Dorsolateral prefrontal cortex (tissue), 122 donors: ENCODE measurements at places on chromosomes 5 and 9. TPM values are rescaled to one million over a fixed set of nuclear protein-coding genes. Genes with fewer than 3 reads are reported as not detected.

The HTR1A gene
- 16.6 TPM for total RNA-seq

The KIF12 gene
- 4.1 TPM for total RNA-seq

The ZER1 gene
- total RNA-seq, result 128 TPM

The SLF1 gene
- total RNA-seq, result 25.8 TPM

The EDIL3 gene
- 135 TPM for total RNA-seq

The ADAMTS13 gene
- total RNA-seq, result 10.0 TPM

The SCGB3A2 gene
- not detected for total RNA-seq

The AHRR gene
- total RNA-seq, result 5.6 TPM

The NXNL2 gene
- total RNA-seq, result 2.7 TPM

The LTC4S gene
- 11.2 TPM for total RNA-seq

The SPATA31A3 gene
- total RNA-seq, result not detected

The ACSL6 gene
- total RNA-seq, result 206 TPM

The ADAMTSL2 gene
- total RNA-seq, result 16.4 TPM

The CNTNAP3B gene
- 26.4 TPM for total RNA-seq

The LPAR1 gene
- 45.3 TPM for total RNA-seq

The LIFR gene
- total RNA-seq, result 205 TPM

The TMEM171 gene
- 0.41 TPM for total RNA-seq

The PCA3 gene
- total RNA-seq, result 0.87 TPM

The GKAP1 gene
- total RNA-seq, result 20.0 TPM

The PLGRKT gene
- 14.9 TPM for total RNA-seq

The ZDHHC11B gene
- total RNA-seq, result 50.2 TPM

GRCh38 chr9:133050142-133050541 is 11.6 kb upstream of the CEL start:
- peak; percentile 85 for DNase-seq

DNA sequence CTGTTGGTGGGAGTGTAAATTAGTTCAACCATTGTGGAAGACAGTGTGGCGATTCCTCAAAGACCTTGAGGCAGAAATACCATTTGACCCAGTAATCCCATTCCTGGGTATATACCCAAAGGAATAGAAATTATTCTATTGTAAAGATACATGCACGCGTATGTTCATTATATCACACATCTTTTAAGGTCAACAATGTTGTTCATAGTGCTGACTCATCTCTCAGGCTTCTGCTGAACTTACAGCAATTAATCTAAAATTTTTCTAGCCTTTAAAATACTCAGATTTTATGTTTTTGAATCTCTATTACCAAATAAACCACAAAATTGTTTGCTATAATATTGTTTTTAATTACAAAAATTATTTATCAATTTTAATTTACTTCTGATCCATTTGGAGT is 38.8 kb upstream of the ZNF618 start:
- DNase-seq, result no peak

- no peak for DNase-seq
These were observed 159.8 kb upstream of the GAS1 start for GRCh38 chr9:87107072-87107471.

DNA sequence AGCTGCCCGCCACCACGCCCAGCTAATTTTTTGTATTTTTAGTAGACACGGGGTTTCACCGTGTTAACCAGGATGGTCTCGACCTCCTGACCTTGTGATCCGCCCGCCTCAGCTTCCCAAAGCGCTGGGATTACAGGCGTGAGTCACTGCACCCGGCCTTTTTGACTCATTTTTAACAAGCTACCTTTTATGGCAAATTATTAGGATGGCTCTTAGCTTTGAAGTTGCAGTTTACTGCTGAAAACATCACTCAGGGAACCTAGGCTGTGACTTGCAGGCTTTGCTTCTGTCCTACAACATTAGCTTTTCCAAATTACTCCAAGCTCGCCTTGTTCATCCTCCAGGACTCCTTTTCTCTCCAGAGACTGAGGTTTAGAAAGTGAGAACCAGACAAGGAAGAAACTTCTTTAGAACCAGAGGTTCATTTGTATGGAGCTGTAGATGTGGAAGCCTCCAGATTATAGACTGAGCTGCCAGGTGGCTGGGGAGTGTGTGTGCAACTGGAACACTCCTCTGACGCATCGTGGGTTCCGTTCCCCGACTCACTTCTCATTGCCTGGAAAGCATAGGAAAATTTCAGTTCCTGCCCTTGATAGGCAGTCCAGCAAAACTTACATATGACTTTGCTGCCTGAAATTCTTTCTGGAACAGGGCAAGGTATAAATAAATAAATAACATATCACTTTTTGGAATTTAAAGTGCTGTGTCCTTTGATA is 23.8 kb upstream of the SPTAN1 start:
- DNase-seq, result no peak

GRCh38 chr5:78467140-78467539 is 106.7 kb downstream of the SCAMP1 start:
- DNase-seq, result no peak

DNA sequence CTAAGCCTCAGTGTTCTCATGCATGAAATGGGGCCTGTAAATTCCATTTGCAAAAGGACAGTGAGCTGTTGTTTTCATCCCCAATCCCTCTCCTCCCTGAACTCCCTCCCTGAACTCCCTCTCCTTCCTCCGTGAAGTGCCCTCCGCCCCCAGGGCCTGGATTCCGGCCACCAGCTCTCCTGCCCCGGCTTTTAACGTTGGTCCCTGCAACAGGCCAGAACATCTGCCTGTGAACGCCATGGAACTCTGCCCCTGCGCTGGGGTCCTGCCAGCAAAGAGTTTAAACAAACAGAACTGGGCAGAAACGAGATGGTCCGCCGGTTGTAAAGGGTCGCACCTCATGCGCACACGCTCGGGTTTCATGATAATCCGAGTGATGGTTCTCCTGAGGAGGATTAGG is 62.4 kb downstream of the SMIM23 start:
- no peak for DNase-seq

DNA sequence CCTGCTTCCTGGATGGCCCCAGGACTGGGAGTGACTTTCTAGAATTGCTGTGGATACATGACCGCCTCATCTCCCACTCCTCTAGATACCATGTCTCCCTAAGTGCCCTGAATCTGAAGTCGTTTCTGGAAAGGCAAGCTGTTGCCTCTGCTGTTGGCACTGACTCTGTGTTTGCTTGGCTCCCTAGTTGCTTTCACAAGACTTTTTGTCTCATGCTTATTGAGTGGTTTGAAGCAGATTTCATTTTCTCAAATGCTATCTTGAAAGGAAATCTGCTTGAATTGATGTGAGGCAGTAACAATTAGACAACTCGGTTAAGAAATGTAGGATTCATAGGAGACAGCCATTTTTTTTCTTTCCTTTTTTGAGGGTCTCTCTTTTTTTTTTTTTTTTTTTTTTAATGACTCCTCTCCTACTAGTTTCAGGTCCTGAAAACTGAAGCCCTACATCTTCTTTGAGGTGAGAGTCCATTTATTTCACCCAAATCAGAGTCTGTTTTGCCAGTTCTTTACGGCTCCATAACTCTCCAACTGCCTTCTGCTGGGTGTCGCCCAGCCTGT is 65.9 kb downstream of the PRDM6 start:
- no peak for DNase-seq

- no peak for DNase-seq
These were observed 25.1 kb downstream of the PARP8 start for GRCh38 chr5:50691399-50692016.

GRCh38 chr5:74286734-74287695 is 353.5 kb downstream of the ENC1 start:
- DNase-seq, result no peak

GRCh38 chr5:40025586-40025985 is 600.8 kb upstream of the DAB2 start:
- no peak for DNase-seq

DNA sequence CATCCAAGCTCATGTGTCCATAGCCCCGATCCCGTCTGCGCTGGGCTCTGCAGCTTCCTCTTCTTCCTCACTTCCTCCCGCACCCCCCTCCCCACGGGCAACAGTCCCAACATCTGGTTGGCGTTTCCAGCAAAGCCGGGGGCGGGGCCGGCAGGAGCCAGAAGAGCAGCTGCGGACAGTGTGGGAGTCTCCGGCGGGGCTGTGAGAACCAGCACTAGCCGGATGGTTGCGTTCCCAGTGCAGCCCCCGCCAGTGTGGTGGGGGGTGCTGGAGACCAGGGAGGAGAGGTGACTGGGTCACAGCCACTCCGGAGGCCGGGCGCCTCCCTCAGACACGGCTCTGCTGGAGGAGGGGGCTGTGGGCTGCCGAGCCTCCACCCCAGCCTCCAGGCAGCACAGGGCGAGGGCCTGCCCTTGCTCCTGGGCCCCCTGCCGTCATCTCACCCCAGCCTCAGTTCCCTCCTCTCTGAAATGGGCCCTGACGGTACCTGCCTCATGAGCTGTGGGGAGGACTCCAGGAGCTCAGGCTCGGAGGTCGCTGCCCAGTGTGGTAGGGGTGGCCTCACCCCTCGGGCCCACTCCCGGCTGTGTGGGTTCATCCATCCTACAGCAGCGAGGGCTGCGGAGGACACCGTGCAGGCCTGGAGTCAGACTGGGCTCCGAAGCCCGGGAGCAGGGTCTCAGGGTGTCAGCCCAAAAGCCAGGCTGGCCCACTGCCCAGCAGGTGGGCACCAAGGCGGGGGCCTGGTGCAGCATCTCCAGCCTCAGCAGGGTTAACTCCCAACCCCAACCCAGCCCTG is 41.5 kb upstream of the NOTCH1 start:
- DNase-seq, result peak; percentile 45

- DNase-seq, result no peak
These were observed 588.8 kb upstream of the KLF4 start for GRCh38 chr9:108078375-108078774.

- no peak for DNase-seq
These were observed 6.8 kb upstream of the TIFAB start for GRCh38 chr5:135458921-135459331.

DNA sequence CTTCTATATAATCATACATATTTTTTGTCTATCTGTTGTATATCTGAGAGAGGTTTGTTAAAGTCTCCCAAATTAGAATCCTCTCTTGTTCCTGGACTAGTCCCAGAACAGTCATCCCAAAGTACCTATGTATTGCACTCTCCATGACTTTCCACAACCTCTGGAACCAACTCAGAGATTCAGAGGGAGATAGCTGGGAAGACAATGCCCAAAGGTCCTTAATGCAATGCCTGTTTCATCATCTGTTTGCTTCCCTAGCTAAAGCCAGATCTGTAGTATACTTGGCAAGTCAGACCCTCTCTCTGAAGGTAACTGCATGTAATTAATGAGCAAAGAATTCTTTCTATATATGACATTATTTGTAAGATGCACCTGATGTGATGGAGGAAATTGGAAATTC is 89.4 kb downstream of the ZNF474 start:
- DNase-seq, result no peak

DNA sequence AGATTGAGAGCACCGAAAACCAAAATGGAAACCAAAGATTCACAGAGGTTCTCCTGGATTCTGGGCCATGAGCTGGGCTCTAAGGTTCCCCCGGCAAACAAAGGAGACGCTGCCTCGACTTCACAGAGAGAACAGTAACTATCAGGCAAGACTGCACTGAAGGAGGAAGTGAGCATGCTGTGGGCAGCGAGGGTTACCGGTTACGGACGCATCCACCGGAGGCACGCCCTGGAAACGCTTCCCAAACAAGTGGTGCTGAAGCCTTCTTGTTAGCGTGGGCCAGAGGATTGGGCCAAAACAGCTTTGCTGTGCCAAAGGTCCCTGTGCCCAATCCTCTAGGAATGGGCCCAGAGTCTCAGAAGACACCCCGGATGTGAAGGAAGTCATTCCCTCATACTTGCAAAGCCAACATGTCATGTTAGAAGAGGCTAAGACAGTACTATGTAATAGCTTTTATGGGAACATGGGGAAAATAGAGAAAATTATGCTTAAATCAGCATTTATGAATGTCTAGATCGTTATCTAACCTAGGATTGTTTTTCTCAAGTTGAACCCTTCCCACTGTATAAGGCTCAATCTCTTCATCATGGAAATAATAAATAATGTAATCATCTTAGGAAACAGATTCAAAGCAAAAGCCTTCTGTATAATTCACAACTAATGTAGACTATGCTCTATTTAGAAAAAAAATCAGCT is 145.4 kb downstream of the GABBR2 start:
- no peak for DNase-seq

DNA sequence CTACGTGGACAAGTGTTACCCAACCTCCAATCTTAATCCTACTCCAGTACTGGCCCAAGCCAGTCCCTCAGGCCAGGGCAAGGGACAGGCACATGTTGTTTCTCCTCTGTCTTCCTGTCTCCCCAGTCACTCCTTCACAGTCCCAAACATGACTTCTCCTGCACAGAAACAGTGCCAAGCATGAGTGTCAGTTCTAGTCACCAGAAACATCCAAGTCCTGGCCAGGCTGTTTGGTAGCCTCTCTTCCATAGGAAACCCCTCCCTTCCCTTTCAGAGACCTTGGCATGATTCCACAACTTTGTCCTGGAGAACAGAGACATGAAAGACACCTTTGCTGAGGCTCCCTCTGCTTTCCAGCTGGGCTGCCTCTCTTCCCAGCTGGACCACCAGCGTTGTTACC is 56.2 kb upstream of the SLC2A8 start:
- no peak for DNase-seq

DNA sequence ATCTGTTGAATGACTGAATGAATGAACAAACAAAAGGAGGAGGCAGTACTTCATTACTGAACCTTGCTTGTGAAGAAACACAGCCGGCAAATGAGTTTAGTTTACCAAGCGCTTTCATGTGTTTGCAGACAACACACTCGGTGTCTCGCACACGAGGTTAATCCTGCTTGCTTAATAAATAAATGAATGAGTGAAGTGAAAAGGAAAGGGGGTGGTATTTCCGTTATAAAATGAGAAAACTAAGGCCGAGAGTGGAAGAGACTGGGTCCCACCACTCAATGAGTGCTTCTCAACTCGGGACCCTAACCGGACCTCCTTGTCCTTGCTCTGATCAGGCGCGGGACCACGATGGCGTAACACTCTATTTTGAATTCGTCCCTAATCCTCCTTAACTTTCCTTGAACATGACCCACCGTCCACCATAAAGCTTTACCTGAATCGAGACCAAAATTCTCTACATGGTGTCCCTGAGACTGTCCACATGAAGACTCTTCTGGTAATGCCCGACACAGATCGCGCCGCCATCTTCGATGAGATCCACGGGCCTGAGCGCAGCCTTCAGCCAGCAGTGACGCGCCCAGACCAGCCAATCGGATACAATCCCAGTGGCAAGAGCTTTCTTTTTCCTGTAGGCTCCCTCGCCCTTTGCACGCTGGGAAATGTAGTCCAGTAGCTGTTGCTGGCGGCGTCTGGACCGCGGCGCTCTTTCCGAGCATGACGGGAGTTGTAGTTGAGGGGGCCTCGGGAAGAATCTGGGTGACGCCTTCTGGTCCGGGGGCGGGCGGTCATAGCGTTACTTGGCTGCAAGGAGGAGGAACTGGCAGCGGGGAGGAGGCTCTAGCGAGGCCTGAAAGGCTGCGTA is at the start of the genes MRPL50 and ZNF189:
Gene MRPL50 (minus strand): TSS at position 551 of the 862 bp plus-strand sequence. CDS start 26 bp downstream, at position 525.
Gene ZNF189 (plus strand): TSS at position 784 of the 862 bp plus-strand sequence. CDS start 306 bp downstream, outside the sequence.
- DNase-seq, result peak; percentile 100
